ENCODE measurements at places on chromosomes 1 and 21. TPM values are rescaled to one million over a fixed set of nuclear protein-coding genes. Genes with fewer than 3 reads are reported as not detected.
A peak's percentile ranks its signal among the peaks of the same experiment; 100 is the strongest.

RGS2 gene
- total RNA-seq = 375 TPM

DNAJB4 gene
- 32.1 TPM for total RNA-seq

DNA sequence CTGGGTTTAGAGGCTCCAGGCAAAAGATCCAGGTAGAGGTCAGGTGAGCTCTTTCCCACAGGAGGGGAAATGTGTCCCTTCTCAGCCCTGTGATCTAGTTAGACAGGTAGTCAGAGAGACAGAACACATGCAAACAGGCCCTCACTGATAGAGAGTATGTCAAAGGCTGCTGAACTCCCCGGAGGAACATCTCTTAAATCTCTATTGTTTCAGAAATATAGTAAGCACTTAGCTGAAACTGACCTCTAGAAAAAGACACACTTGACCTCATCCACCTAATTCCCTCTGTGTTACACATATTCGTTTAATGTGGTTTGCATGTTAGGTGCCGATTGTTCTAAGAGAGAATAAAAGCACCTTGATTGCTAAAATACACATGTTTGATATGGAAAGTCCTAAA is 23.3 kb downstream of the SUSD4 start:
- DNase-seq = no peak

OLFM3 gene
- not detected for total RNA-seq

DNA sequence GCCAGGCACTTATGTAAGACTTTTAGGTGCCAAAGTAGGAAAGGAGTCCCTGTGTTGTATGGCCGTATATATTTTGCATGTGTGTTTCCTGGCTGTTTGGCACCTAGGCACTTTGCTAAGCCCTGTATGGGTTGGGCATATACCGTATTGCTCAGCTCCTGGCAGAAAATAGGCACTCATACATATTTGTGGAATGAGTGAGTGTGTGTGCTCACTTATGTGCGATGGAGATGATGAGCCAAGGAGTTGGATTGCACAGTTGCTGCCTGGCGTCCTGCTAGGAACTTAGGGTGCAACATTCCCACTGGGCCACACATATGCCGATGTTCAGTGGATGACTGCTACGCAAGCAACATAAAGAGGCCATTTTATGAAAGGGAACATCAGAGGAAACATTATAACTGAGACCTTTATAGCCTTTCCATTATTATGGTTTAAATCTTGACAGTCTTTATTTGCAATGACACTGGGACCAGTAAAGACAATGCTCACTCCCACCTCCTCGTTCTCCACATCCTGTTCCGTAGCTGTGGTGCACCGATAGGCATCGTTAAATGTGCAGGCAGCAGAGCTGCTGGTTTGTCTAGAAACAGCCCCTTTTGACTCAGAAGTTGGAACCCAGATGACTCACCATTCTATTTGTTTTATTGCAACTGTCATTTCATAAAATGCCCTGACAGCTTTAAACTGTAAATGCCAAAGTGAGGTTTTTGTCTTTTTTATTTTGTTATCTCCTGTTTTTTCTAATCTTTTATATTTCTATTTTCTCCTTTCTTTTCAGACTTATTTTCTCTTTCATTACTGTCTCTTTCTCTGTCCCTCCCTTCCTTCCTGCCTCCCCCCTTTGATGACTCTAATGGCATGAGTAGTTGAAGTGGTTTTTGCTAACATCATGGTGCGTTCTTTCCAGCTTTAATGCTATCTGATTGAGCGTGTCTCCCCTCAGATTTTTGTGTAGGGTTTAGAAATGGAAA is 36.1 kb downstream of the PEX14 start:
- no peak for DNase-seq

DNA sequence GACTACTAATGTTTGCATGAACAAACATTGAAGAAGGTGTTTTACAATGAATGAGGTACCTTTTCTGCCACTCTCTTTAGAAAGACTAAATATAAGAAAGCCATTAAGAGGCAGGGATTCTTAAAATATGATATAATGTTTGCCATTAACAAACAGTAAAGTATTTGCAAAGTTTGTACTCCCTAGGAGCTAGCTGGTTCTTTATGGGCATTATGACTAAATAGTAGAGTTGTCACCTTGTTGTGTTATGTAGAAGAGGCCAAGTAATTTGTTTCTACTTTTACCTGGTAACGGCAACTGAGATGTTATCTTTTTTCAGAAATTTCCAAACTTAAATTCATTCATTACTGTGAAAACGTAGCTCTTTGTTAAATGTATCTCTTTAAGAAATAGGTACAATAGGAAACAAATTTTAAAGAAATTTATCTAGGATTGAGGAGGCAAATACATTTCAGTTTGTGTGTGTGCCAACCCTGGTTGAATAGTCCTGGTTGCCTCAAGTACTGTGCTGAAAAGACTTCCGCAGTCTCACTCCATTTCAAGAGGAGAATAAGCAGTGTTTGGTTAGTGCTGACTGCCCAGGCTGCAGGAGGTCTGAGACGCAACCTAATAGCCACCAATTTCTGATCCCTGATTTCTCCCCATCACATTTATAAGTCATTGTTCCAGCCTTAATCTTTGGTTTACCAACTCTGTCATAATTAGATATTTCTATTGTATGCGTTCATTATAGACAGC is 52.1 kb downstream of the WDR3 start:
- DNase-seq = no peak

DNA sequence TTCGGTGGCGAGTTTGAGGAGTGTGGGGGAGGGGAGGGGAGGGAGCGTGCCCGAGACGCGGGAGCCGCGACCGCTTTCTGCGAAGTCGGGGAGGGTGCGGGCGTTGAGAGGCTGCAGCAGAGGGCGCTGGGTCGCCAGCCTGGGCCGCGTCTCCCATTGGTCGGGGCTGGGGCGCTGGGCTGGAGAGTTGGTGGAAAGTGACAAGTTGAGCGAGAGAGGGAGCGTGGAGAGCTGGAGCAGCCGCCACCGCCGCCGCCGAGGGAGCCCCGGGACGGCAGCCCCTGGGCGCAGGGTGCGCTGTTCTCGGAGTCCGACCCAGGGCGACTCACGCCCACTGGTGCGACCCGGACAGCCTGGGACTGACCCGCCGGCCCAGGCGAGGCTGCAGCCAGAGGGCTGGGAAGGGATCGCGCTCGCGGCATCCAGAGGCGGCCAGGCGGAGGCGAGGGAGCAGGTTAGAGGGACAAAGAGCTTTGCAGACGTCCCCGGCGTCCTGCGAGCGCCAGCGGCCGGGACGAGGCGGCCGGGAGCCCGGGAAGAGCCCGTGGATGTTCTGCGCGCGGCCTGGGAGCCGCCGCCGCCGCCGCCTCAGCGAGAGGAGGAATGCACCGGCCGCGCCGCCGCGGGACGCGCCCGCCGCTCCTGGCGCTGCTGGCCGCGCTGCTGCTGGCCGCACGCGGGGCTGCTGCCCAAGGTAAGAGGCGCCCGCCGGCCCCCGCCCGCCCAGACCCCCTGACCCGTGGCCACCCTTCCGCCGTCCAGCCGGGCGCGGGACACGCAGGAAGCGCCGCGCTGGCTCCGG is at the start of gene ROR1:
Gene ROR1, plus strand, starts transcription at position 203 of the 802 bp plus-strand sequence.
- DNase-seq = peak; percentile 52

DNA sequence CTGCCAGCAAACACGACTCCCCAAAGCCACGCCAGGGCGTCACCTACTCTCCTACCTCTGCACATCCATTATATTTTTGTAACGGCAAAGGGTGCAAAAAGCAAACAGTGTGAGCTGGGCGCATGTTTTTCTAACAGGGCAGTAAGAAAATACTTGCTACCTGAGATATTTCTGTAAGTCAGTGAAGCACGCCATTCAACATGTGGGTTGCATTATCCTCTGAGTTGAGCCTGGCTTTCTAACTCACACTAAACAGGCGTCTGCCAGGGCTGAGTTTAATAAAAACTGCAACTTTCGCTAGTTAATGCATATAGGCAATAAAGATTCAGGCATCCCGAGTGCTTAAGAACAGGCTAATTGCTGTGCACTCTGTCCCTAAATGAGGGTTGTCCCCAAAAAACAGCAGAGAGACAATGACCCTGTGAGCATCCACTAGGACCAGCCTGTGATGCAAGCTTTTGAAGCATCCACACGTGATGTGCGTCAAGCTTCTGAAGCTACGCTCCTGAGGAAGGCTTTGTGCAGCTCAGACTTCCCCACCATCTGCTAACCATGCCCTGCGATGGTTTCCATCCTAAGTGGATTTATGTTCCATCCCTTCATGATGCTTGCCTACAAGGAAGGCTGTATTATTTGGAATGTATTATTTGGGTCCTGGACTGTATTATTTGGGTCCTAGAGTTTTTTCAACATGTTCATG is 70.0 kb upstream of the SIM2 start:
- DNase-seq = no peak

- no peak for DNase-seq
Observed at GRCh38 chr1:86852289-86852688, 61.6 kb downstream of the SELENOF start.

DNA sequence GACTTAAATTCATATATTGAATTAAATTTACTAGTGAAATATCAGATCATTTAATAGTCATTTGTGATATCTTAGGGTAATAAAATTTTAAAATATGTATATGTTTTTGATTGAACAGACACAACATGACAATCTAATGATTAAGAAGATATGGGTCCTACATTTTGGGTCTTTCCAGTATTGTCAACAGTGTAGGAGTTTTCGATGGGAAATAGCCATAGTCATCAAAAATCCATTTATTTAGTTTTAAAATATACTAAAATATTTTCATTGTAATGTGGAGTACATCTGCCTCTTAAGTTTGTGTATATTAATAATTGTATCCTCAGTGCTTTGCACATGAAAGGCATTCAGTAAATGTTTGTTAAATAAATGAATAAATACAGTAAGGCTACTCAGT is 14.0 kb downstream of the TRMT13 start:
- DNase-seq = no peak

- no peak for DNase-seq
Observed at GRCh38 chr1:155175927-155176371, 2.3 kb downstream of the TRIM46 start.

HLX gene
- total RNA-seq = 26.4 TPM

All from omental fat pad (tissue), 4 donors.